ENCODE measurements at places on chromosomes 11 and 22. TPM values are rescaled to one million over a fixed set of nuclear protein-coding genes. Genes with fewer than 3 reads are reported as not detected.

The MUC6 gene
- total RNA-seq, result not detected

The MYO18B gene
- total RNA-seq, result 0.17 TPM

The PICALM gene
- total RNA-seq, result 163 TPM

The RIBC2 gene
- total RNA-seq, result 0.41 TPM

The PNPLA5 gene
- not detected for total RNA-seq

The RIMBP3B gene
- not detected for total RNA-seq

The SLC16A8 gene
- not detected for total RNA-seq
